ENCODE measurements at places on chromosomes 2 and 18. TPM values are rescaled to one million over a fixed set of nuclear protein-coding genes. Genes with fewer than 3 reads are reported as not detected.

- peak overlapping the region; percentile 48 for H3K27ac ChIP-seq
- H3K4me3 ChIP-seq, result peak overlapping the region; percentile 18
- H3K4me1 ChIP-seq, result peaks cover 27% of the 10 kb centered on the region
Observed at GRCh38 chr18:25875551-25876240, 214.7 kb downstream of the SS18 start.

The EN1 gene
- not detected for total RNA-seq

The CCDC88A gene
- total RNA-seq, result 134 TPM

DNA sequence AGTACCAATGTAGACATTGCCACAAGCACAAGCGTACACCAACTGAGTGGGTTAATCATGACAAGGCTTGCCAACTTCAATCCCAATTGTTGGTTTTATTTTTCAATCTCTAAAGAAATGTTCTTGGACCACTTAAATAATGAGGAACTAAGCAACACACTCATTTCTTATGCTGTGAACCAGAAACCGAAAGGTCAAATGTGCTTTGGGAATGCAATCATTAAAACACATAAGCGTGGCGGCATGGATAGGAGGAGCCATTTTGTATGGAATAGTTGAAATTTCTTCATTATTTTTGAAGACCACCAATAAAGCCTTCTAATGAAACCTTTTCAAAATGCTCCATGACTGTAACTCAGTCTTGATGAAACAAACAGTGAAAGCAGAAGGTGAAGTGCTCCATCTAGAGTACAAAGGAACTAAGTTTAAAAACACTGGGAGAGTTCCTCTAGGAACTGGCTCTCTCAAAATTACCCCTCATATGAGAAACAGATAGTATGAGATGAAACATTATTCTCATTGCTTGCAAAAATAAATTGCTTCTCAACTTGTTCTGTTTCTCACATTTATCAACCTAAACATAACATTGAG, 113.2 kb upstream of the CHST9 start:
- H3K27me3 ChIP-seq, result no peaks in the 10 kb centered on the region
- DNase-seq, result no peak
- H3K4me1 ChIP-seq, result no peaks in the 10 kb centered on the region
- no peak overlapping the region for H3K4me3 ChIP-seq
- no peak overlapping the region for H3K27ac ChIP-seq

GRCh38 chr2:8260213-8260612, 421.6 kb upstream of the ID2 start:
- DNase-seq, result no peak
- no peaks in the 10 kb centered on the region for H3K4me1 ChIP-seq
- no peaks in the 10 kb centered on the region for H3K27me3 ChIP-seq
- no peak overlapping the region for H3K27ac ChIP-seq
- no peaks in the 10 kb centered on the region for H3K36me3 ChIP-seq
- no peak overlapping the region for H3K4me3 ChIP-seq

- no peak overlapping the region for H3K4me3 ChIP-seq
- DNase-seq, result no peak
- no peak overlapping the region for H3K27ac ChIP-seq
- no peaks in the 10 kb centered on the region for H3K4me1 ChIP-seq
Observed at GRCh38 chr18:24111936-24112335, 26.9 kb upstream of the CABYR start.

GRCh38 chr2:1954061-1954460, 209.7 kb upstream of the PXDN start:
- H3K36me3 ChIP-seq, result no peaks in the 10 kb centered on the region
- no peak for DNase-seq
- H3K27me3 ChIP-seq, result peaks cover 17% of the 10 kb centered on the region
- H3K4me1 ChIP-seq, result no peaks in the 10 kb centered on the region
- H3K27ac ChIP-seq, result no peak overlapping the region

Measured in SJCRH30 (cell line).